ENCODE measurements at places on chromosomes 3 and 15. TPM values are rescaled to one million over a fixed set of nuclear protein-coding genes. Genes with fewer than 3 reads are reported as not detected.

DNA sequence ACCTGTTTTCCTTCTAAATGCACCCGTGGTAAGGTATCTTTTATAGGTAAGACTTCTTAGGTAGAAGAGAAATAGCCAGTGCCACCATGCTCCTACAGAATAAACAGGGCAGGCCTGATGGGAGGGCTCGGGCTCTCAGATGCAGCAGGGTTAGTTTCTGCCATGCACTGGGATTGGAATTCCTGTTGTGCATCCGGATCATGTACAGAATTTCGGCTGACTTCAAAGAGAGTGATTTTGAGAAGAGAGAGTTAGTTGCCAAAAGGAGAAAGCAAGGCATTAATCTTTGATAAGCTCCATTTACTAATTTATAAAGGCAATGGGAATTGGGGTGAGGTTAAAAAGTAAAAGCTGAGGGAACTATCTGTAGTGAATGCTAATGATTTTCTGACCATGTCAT is 211.2 kb downstream of the WDR72 start:
- no peak for DNase-seq

DNA sequence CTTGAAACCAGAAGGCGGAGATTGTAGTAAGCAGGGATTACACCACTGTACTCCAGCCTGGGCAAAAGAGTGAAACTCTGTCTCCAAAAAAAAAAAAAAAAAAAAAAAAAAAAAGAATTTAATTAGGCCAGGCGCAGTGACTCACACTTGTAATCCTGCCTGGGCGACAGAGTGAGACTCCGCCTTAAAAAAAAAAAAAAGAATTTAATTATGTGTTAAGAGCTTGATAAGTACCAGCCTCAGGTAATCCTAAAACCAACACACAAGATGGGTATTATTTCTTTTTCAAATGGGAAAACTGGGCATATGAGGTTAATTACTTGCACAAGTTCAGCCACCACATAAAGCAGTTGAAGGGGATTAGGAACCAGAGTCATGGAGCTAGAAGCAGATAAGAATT is 49.0 kb downstream of the PBRM1 start:
- no peak for DNase-seq

DNA sequence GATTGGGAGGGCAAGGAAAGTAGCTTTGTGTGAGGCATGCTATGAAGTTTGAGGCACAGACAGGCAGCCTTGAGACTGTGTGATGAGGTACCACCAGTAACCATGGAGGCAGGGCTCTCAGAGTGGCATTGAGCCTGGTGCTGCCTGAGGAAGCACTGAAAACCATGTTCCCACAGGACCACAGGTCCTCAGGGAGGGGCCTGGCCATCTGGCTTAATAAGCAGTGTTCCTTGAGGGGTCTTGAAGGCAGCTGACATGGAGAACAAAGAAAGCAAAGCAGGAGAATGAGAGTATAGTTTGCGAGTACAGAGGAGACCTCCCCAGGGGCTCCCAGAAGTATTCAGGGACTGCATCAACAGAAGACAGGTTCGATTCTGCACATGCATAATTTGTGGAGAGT is 346.6 kb downstream of the EPHB1 start:
- no peak for DNase-seq

DNA sequence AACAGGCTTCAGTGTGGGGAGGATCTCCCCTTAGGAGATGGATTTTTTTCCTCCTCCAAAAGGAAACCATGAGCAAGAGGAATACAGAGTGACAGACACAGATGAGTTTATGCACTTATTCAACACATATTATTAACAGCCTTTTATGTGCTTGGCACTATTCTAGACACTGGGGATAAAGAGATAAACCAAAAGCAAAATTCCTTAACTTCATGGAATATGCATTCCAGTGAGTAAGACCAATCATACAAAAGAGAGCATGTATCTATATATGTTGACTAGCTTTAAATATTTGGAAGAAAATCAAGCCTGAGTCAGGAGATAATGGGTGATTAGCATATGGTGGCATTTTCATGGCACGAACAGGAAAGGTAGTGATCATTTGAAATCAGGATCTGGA is 284.4 kb upstream of the RASGRP1 start:
- DNase-seq: no peak

Gene CD200
- total RNA-seq: 23.0 TPM

All from urinary bladder (tissue), 4 donors.